CD4-positive, alpha-beta T cell treated with Interleukin-15 for 1 hour (primary cell): ENCODE measurements at places on chromosomes 6 and 20.

DNA sequence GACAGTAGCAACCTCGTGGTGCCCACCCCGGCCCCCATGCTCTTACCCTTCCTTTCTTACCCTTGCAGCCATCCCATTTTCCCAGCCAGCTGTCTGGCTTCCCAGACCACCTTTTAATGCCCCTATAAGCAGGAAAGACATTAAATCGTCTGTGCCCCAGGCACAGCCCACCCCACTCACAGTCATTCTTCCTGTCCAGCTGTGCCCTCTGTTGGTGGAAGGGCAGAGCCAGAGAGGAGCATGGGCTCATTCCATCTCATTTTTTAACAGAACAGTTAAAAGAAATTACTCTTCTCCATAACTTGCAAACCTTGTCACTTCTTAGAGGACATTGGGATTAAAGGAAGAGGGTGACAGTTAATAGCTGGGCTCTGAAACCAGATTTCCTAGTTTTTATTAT, 240.5 kb downstream of the NRN1 start:
- no peak for DNase-seq

DNA sequence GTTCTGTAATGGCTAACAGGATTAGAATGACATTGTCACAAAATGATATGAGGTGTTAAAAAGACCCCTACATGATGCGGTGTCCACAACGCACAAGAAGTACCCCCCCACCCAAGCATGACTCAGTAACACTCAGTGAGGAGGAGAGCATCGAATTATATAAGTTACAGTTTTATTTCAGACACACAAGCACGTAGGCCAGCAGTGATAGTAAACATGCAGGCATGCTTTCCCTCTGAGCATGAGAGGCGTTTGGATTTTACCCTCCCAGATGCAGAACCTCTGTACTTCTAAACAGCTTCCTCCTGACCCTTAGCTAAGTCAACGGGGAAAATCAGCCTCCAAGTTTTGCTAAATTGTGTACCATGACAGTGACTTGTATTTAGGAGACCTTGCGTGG, 23.9 kb downstream of the GNAS start:
- no peak for DNase-seq

GRCh38 chr6:55917751-55918415, 42.5 kb upstream of the BMP5 start:
- no peak for DNase-seq

DNA sequence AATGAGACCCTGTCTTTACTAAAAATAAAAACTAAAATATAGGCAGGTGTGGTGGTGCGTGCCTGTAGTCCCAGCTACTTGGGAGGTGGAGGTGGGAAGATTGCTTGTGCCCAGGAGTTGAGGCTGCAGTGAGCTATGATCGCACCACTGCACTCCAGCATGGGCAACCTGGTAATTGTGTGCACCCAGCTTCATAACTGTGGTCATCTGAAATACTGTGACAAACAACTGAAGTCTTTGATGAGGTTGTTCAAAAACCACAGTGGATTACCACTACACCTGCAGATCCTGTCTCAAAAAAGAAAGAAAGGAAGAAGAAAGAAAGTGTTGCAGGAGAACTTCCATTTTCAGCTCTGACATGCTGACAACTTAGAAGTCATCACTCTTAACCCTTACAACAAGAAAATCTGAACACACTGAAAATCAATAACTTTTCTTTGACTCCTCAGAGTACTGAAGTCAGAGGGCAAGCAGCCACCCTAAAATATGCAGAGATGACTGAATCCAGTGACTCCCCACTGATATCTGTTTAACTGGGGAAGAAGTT, 13.8 kb upstream of the ZBP1 start:
- no peak for DNase-seq

DNA sequence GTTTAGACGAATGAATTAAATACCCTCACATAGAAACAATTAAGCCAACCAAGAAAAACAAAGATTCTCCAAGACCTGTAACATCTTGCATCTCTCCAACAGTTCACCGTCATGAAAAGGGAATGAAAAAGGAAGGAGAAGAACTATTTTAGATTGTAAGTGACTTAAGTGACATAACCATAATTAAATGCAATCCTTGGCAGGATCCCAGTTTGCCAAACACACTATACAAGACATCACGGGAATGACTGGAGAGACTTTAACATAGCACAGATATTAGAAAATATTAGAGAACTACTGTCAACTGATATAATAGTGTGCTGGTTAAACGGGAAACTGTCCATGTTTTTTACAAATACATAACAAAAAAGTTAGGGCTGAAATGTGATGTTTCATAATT, 22.2 kb downstream of the EPB41L2 start:
- DNase-seq, result no peak

DNA sequence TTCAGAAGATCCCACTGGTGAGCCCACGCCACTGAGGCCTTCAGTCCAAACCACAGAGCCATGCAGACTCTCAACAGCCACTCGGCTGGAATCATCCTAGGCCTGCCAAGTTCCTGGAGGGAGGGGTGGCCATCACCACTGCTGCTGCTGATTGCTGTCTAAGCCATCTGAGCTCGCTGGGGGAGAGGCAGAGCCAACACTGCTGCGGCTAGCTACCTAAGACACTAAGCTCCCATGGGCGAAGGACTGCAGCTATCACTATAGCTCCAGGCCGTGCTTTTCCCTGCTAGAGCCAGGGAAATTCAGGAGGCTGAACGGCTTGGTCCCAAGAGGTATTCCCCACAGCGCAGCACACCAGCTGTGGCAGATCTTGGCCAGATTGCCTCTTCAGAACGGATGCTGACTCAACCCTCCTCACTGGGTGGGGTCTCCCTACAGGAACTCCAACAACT, 73.6 kb downstream of the TBC1D32 start:
- no peak for DNase-seq

- DNase-seq, result no peak
Measured at GRCh38 chr6:35857853-35858252, 52.7 kb downstream of the LHFPL5 start.

- no peak for DNase-seq
Measured at GRCh38 chr6:56671651-56672461, 29.2 kb upstream of the DST start.

DNA sequence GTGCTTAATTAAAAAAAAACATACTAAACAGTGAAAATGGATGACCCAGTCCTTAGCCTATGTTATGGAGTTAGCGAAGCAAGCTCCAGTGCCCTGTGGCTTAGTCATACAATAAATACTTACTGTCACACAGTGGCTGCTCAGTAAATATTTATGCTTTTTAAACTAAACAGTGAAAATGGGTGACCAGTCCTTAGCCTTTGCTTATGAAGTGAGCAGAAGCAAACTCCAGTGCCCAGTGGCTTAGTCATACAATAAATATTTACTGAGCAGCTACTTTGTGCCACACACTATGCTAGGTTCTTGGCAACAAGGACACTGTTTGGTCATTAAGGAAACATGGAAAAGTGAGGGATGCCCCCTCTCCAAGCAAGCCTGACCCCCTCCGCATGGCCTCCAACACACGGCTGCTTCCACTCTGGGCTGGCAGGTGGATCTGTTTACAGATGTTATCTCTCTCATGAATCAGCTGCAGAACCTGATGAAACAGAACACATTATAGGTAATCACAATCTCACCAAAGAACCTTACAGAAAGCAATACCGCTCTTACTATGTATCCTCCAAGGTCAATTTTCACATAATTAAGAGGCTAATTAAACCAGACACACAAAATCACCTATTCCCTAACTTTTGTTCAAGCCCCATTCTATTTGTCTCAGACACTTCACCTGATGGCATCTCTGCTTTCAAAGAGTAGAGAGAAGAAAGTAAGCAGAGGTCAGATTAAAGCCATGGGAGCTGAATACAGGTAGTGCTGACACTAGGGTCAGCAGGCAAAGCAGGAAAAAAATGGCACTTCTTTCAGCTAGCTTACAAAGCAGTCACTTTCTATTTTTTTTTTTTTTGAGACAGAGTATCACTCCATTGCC, 27.3 kb downstream of the CDK5RAP1 start:
- DNase-seq, result no peak

- DNase-seq, result no peak
Measured at GRCh38 chr6:33198853-33199436, 1.5 kb downstream of the RXRB start.

- no peak for DNase-seq
Measured at GRCh38 chr6:90382760-90383159, 86.1 kb upstream of the BACH2 start.

DNA sequence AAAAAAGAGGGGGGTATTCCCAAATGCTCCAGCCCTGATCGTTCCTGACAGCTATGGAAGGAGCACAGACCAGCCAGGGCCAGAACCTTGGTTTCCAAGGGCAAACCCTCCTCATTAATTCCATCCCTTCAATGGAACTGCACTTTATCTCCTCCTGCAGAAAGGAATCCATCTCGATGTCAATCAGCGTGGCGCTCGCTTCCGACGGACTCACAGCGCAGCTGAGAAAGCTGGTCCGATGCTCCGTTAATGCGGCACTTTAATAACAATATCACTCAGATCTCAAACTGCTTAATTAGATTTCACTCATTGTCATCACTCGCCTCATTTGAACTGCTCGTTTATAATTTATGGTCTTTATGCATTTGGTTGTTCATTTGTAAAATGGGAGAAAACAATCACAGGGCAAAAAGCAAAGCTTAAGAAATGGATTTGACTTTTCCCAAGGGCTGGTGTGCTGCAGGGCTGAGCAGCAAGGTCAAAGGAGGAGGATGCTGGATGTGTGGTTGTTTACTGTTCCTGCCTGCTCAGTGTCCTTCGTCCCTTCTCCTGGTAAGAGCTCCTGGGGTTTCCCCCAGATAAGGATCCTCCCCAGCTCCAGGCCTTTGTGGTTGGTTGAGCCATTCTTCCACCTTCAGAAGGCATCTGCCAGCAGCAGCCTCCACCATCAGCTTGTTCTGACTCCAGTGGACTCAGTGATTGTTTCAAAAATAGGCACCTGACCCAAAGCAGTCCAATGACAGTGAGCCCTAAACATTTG, 152.7 kb downstream of the ANKRD60 start:
- DNase-seq, result no peak

- no peak for DNase-seq
Measured at GRCh38 chr20:21450572-21450971, 53.2 kb upstream of the NKX2-4 start.

DNA sequence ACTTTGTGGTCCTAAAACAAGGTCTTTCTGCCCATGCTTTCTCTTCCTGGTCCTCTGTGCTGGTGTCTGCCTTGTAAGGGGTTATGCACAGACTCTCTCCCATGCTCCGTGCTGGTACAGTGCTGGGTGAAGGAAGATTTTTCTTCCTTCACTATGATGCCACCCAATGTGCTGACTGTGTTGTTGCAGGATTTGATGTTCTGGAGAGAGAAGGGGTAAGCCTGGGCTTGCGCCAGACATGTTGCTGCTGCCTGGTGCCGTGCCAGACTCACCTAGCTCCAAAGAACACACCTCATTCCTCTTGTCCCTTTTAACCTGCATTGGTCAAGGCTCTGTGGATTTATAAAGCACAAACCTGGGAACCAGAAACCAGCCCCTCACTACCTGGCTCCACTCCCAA, 28.4 kb upstream of the ARMH2 start:
- DNase-seq, result no peak

DNA sequence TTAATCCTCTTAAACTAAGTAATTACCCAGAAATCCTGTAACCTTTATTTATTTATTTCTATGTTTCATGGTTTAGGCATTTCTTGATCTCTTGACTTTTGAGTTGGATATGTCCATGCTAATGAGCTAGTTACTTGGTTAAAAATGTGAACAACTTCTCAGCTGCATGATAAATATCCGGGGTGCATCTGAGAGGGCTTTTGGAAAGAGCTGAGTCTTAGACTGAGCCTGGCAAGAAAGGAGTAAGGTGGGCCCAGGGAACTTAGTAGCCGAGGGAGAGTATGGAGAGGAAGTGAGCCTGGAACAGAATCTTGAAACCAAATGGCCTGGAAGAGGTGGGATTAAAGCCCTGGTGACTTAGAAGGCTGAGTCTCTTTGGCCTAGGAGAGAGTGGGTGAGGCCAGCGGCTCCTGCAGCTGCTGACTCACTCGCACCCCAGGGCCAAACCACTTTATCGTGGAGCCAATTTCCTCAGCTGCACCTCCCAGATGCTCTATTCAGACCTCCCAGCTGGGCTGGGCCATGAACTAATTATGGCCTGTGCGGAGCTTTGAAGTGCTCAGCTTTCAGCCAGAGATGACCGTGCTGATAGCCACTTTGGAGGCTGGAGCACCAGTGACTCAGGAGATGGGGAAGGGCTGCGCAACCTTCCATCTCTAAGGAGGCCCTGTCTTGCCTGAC, 19.1 kb downstream of the TGM3 start:
- peak; percentile 51 for DNase-seq

GRCh38 chr6:14719270-14719669, 526.6 kb upstream of the JARID2 start:
- no peak for DNase-seq

DNA sequence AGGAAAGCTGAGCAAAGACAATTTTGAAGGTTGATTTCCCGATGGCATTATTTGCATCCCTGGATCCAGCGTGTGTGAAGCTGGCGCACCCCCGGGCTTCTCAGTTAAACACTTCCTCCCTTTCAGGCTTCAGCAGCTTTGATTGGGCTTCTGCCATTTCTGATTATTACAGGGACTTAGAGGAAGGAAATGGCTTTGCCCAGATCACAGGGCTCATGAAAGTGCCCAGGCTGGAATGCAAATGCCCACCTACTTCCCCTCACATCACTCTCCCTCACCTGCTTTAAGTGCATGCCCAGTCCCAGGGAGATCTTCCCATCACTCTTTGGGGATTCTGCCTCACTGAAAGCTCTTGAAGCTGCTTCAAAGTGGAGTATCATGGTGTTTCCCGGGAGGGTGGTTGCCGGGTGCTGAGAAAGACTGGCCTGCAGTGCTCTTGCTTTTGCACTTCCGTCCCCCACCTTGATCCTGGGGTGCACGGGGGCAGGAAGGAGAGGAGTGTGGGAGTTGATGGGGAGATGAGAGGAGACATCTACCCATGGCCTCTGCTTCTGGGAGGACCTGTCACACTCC, 28.3 kb downstream of the PHACTR3 start:
- DNase-seq, result no peak
